Vagina (tissue), 2 donors: ENCODE measurements at places on chromosomes 1 and 21.
A peak's percentile ranks its signal among the peaks of the same experiment; 100 is the strongest.

DNA sequence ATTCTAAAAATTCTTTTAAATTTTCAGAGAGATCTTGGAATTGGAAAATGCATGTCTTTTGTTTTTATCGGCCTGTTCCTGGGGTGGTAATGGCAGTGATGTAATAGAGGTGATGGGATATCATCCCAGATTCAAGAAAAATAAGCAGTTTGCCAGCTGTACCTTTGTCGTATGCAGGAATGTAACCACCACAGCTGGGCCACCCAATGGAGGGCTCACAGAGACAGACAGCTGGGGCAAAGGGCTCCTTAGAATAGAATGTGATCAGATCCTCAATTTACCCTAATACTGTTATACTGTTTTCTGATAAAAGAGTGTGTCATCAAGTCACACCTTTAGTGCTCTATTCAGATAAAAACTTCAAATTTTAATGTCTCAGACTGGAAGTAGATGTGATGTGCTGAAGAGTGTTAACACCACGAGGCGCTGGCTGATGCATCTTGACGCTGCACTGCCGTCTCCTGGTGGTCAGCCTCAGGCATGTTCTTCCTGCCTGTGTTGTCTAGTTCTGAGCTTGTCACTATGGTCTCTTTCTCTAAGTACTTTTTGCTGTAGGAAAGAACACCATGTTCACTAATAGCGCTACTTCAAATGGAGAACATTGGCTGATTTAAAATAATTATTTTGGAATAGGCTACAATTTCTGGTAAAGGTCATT is 78.8 kb downstream of the C1orf21 start:
- no peak for DNase-seq

DNA sequence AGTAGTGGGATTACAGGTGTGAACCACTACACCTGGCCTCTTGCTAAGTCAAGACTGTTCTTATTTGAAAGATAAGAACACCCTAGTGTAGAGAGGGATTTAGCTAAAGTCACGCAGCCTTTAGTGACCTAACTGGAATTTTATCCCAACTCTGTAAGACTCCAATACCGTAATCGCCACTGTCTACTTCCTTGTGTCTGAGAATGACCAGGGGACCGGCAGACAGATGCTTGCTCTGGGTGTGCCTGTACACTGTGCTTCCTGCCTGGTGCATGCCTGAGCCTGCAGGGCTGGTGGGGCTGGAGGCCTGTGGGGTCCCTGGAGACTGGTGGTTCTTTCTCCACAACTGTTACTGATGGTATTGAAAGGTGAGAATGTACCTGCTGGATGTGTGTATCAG is 15.3 kb downstream of the MFSD2A start:
- DNase-seq, result no peak

GRCh38 chr1:243849421-243850201 is 432 bp downstream of the AKT3 start:
- no peak for DNase-seq

DNA sequence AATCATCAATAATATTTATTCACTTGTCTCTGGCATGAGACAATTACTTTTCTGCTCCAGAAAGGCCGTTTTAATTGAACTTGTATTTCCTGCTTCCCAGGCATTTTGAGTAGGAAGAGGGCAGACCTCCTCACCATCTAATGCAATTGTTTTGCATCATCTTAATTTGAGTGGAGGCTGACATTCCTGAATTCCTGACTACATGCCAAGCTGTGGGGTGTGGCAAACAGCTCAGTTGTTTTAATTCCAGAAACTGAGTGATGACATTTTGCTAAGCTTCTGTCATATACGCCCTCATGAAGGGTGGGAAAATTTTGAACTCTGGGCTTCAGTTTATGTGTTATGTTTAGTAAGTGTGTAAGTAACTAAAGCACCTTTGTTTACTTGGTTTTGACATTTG is 125.4 kb upstream of the USP25 start:
- no peak for DNase-seq

DNA sequence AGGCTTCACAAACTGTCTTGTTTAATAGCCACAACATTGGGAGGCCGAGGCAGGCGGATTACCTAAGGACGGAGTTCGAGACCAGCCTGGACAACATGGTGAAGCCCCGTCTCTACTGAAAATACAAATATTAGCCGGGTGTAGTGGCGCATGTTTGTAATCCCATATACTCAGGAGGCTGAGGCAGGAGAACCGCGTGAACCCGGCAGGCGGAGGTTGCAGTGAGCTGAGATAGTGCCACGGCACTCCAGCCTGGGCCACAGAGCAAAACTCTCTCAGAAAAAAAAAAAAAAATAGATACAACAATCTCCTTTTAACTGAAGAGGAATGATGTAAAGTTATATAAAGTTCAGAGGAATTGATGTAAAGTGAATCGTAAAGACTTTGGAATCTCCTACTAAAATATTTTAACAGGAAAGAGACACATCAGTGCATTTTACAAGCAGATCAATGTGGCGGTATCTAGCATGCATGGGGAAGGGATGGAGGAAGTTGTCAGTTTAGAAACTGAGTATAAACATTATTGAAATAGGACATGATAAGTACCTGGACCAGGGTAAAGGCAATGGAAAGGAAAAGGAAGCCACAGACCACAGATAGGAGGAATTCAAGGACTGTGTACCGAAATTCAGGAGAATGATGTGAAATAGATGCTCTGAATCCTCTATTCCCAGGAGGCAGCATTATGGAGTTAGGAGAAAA is 41.5 kb downstream of the PTPRC start:
- no peak for DNase-seq

DNA sequence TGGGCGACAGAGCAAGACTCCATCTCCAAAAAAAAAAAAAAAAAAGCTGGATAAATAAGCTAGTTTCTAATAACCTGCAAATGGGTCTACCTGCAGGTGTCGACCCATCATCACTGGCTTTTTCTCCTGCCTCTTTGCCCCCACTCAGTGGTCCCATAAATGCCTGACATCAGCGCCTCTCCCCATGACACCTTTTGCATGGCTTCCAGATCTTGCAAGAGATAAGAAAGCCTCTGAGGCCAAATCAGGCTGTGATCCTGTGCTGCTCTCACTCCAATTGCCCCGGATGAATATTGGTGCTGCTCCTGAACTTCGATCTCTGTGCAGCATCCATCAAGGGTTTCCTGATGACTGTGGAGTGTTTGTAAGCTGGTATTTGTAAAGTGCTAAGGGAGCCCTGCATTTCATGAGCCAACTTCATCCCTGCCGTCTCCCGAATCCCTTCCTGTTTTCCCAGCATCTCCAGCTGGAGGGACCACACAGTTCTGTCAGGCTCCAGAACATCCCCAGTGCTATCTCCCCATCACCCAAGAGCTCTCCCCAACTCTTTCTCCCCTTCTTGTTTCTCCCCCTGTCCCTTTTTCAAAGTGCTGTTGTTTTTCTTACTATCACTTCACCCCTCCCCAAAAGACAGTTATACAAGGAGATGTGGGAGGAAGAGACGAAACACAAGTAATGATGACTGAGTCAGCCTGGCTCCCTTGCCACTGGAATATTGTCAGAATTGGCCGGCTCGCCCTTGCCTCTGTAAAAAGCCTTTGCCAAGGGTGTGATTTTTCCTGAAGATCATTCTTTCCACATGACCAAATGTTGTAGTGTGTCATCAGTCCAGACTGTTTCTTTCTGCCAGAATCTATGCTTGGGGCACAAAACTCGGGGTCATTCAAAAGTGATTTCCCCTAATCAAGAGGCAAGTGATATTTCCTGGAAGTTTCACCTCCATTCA is 2.8 kb upstream of the EFHD2 start:
- DNase-seq, result peak; percentile 95

GRCh38 chr1:207268337-207268736 is 53.1 kb upstream of the CD55 start:
- DNase-seq, result no peak

GRCh38 chr21:32298148-32298559 is 501 bp upstream of the MRAP start:
- DNase-seq, result no peak

- no peak for DNase-seq
These were observed 23.2 kb upstream of the PPP1R8 start for GRCh38 chr1:27807385-27807784.

GRCh38 chr1:100009458-100009857 is 39.7 kb downstream of the SLC35A3 start:
- DNase-seq, result no peak

DNA sequence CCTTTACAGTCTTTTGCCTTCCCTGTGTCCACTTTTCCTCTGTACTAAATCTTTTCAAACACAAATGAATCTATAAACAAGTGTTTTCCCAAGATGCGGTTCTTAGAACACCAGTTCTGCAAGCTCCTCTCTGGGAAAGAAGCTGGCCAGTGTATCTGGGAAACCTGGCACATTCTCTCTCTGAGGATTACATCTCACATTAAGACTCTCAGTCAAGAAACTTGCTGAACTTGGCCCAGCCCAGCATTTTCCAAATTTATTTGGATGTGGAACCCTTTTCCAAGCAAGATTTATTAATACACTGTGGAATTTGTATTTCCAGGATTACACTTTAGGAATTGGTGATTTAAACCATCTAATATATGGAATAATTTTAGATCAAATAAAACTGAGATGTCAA is 105.7 kb downstream of the ZNF281 start:
- DNase-seq, result no peak

DNA sequence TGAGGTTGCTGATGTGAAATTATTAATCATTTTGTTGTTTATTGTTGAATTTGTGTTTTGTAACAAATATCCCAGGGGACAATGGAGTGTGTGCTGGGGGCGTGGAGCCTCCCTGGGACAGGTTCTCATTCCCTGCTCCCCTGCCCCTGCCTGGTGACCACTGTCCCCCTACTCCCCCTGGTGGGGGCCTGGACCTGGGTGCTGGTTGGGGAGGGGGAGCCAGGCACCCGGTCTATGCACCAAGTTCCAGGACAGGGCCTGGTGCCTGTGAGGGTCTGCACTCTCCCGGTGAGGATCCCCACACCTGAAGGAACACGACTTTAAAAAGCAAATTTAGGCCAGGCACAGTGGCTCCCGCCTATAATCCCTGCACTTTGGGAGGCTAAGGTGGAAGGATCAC is 42.4 kb downstream of the CHD5 start:
- no peak for DNase-seq

- DNase-seq, result no peak
These were observed 543 bp downstream of the TMEM9 start for GRCh38 chr1:201153474-201154388.

GRCh38 chr1:44422161-44422560 is 17.1 kb downstream of the RNF220 start:
- no peak for DNase-seq
